Kidney epithelial cell (primary cell): ENCODE measurements at places on chromosomes 4 and X. TPM values are rescaled to one million over a fixed set of nuclear protein-coding genes. Genes with fewer than 3 reads are reported as not detected.

DNA sequence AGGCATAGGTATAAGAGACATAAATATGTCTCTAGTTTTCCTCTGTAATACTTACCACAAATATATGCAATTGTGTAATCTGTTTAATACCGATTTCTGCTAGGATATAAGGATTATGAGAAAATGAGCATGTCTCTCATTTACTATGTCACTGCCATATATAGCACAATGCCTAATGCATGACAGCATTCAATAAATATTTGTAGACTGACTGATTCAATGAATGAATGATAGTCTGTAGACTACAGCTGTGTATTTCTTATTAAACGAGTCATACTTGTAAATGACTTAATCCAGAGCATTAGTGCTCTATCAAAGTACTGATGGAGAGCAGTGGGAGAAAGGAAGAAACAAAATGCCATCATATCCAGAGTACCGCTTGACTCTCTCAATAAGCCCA is 175.6 kb downstream of the PPP3CA start:
- no peak for DNase-seq

GRCh38 chr4:70874268-70875156 is 27.7 kb upstream of the MOB1B start:
- DNase-seq = no peak

DNA sequence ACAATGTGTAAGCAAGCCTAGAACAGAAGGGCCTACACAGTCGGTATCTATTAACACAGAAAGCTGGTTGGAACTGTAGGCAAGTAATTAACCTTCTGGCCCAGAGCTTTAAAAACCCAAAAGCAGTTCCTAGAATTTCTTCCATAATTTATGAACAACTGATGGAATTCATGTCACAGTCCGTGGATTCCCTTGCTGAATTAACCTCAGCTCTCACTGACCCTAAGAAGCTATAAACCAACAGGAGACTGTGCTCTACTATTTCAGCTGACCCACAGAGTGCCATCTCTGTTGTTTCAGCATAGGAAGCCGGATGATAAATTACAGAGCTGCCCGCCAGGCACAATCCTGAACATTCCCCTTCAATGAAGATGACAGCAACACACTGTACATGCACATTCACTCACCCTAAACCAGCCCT is 157.3 kb downstream of the PRDM5 start:
- DNase-seq = no peak

NLRP2B gene
- total RNA-seq = not detected in 2 replicates

MID1 gene
- total RNA-seq = 13.5 and 18.2 TPM in 2 replicates

C4orf54 gene
- total RNA-seq = not detected in 2 replicates

ZMAT1 gene
- total RNA-seq = 2.4 and 2.8 TPM in 2 replicates

GLRA2 gene
- not detected in 2 replicates for total RNA-seq
